ENCODE measurements at places on chromosomes 4 and X.

DNA sequence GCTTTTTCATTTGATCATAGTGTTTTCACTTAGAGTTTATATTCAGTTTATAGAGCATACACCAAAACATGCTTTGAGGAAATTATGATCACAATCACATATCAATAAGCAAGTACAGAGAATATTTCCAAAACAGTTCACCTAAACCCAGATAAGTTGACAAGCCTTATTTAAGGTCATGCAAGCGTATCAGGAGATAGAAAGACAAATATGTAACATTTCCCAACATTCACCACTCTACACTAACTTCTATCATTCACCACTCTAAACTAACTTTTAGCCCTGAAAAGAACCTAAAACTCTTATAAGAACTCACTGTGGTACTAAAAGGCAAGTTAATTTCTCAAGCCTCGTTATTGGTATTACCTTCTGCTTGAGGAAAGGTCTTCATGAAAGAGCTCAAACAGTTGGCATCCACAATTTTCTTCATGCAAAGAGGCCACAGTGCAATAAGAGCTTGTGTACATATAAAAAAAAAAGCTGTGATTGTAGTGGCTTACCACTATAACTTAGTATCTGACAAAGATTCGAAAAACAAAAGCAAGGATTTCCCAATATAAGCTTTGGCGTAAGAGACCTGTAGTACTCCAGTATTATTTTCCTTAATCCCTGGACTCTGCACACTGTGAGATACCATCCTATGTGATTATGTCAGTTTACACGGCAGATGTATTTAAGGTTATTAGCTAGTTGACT is 903.3 kb downstream of the STIM2 start:
- DNase-seq = no peak

- no peak for DNase-seq
Observed at GRCh38 chrX:123256378-123256777, 72.3 kb downstream of the GRIA3 start.

DNA sequence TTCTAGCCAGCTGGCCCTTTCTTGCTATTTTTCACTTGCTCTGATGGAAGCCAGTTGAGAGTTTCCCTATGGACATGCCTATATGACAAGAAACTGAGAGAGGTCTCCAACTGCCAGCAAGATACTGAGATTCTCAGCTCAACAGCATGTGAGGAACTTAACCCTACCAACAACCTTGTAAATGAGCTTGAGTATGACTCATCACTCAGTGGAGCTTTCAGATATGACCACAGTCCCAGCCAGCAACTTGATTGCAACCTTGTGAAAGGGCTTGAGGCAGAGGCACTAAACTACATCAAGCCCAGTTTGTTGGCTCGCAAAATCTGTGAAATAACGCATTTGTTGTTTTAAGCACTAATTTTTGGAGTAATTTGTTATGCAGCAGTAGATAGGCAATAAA is 175.8 kb downstream of the COMMD8 start:
- no peak for DNase-seq

DNA sequence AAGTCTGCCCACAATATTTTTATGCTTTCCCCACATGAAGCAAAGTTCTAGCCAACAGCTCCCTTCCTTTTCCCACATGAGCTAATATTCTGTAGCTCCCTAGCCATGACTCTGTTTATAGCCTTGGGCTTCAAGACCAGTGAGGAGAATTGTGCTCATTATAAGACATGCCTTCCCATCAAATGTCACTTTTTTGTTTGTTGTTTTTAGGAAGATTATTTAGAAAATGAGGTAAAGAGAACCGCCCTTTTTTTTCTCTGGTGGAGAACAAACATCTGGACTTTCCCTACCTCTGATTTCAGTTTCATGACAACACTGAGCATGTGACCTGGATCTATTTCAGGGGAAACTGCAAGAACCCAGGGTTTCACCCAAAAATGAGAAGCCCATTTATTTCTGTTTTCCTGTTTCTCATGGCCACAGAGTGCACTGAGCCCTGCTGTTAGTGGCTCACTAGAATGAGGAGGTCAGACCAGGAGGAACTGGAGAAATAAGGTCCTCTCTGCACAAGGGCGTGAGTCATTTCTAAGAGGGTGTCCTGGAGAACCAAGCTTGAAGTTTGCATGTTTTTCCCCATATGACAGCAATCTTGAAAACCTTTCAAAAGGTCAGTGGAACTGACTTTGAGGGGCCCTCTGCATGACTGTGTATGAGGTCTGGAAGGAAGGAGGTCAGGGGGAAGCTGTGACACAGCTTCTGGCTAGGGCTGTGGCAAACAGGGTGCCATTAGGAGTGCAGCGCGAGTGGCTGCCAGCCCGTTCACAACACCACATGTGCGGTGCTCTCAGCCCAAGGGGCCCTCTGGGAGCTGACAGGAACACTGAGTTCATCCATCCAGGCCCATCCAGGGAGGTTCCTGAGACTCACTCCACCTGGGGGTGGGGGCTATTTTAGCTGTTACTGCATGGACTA is 55.2 kb downstream of the CHST7 start:
- DNase-seq = no peak

GRCh38 chr4:34709564-34709963 is 1534.8 kb downstream of the ARAP2 start:
- DNase-seq = no peak

DNA sequence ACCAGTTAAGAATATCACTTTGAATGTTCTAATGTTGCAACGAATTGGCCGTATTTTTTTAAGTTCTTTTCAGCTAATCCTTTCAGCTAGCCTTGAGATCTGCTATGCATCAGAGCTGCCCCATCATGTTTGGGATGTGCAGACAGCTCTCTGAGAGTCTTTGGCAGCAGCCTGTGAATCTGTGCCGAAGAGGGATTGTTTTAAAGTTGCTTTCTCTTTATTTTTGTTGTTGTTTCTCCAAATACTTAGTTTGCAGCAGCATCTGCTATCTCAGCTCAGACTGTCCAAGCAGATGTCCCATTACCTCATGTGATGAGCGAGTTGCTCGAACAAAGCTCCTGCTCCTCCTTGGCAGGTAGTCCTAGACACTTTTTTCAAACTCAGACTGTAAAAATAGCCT is 1002.5 kb upstream of the INTU start:
- no peak for DNase-seq

- no peak for DNase-seq
Observed at GRCh38 chr4:32847461-32847860, 2127.3 kb downstream of the PCDH7 start.
